ENCODE measurements at places on chromosomes 2 and 18.

DNA sequence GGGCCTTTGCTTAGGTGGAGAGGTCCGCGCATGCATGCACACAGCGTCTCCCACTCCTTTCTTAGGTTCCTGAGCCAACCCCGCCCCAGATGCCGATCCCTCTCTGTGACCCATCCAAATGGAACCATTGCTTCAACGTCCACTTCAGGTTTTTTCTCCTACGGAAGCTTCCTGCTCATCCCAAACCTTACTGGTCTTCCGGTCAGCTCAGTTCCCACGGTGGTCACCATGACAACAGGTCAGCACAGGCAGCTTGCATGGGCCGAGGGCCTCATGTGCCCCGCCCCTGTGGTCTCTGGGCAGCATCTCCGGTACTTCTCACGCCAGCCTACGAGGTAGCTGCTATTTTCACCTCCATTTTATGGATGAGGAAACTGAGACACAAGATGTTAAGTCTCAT, 163.7 kb downstream of the SOCS6 start:
- no peak for DNase-seq

DNA sequence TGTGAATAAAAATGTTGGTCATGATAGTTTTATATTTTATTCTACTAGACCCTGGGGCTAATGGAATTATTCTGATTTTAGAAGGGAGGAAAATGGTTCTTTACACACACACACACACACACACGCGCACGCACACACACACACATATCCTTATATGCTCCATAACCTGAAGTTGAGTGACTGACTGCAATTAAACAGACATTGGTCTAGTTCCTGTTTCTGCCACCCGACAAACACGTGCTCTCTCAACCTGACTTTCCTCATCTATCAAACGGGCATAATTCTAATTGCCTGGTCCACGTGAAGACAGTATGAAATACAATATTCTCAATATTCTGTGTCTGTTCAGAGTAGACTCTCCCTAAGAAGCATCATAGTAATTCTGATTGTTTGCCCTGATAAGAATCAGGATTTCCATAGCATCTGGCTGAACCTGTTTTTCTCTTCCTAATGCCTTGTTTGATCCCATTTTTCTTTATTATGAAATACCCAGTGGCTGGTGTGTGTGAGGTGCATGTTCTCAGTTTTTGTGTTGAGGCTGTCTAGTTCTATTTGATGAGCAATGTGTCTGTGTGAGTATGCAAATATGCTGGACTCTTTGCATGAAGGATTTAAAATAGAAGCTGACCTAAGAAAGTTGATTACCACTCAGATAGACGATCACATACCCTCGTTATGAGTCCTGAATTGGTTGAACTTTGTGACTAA, 51.0 kb downstream of the SETBP1 start:
- no peak for DNase-seq

DNA sequence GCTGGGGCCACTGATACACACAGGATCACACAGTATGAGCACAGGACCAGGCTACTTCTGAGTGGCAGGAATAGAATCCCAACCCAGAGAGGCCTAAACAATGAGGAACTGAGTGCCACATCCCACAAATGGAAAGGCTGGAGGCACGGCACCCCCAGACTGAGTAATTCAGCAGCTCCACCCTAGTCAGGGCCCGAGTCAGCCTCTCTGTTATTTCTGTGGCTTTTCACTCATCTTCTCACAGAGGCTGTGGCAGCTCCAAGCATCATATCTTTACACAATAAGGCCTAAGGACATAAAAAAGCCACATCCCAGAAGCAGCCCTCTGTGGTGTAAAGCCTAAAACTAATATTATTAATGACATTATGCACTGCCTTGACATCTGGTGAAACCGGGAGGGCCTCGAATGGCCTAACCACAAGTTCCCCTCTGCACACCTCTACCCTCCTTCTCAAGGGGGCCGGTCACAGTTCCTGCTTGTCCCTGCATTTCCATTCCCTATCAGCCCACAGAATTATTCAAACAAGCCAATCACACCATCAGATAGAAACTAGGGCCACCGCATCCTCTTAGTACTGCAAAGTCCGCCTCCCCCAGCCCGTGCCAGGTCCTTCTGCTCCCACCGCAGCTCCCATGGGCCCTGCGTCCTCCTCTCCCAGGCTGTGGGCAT, 12.5 kb upstream of the MAL start:
- peak; percentile 40 for DNase-seq

GRCh38 chr2:206993964-206994363, 54.6 kb downstream of the CPO start:
- no peak for DNase-seq

DNA sequence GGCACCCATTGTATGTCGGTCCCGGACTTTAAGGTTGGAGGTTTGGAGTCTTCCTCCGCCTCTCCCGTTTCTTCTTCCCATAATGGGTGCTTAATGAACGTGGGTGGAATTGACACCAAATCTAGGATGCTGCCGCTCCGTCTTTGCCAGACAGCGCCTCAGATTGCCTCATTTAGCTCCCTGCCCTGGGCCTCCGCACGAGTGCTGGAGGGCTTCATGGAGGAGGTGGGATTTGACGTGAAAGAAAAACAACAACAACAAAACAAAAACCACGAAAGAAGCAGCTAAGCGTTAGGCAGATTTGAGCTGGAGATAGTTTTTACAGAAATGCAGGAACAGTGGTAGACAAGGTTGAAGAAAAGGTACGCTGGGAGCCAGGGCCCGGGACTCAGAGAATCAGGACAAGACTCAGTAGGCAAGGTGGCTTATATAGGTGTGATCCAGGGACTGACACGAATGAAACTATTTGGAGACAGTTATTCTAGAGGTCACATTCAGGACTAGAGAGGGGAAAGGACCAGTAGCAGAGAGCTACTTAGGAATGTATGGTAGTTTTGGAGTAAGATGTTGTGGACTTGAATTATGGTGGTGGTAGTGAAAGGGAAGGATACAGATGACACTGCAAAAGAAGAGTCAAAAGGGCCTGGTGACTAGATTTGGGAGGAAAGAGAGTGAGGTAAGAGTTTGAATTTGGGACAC, 605 bp downstream of the ZNF2 start:
- DNase-seq: no peak

DNA sequence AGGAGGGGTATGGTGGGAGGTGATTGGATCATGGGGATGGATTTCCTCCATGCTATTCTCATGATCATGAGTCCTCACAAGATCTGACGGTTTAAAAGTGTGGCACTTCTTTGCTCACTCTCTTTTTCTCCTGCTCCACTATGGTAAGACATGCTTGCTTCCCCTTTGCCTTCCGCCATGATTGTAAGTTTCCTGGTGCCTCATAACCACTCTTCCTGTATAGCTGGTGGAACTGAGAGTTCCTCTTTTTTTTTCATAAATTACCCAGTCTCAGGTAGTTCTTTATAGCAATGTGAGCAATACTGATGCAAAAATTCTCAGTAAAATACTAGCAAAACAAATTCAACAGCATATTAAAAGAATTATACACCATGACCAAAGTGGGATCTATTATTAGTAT, 728.5 kb upstream of the SLC8A1 start:
- no peak for DNase-seq

- DNase-seq: no peak
These were observed 460.4 kb downstream of the MBD2 start for GRCh38 chr18:53764086-53764485.

GRCh38 chr2:136250131-136250530, 132.2 kb upstream of the CXCR4 start:
- DNase-seq: no peak

DNA sequence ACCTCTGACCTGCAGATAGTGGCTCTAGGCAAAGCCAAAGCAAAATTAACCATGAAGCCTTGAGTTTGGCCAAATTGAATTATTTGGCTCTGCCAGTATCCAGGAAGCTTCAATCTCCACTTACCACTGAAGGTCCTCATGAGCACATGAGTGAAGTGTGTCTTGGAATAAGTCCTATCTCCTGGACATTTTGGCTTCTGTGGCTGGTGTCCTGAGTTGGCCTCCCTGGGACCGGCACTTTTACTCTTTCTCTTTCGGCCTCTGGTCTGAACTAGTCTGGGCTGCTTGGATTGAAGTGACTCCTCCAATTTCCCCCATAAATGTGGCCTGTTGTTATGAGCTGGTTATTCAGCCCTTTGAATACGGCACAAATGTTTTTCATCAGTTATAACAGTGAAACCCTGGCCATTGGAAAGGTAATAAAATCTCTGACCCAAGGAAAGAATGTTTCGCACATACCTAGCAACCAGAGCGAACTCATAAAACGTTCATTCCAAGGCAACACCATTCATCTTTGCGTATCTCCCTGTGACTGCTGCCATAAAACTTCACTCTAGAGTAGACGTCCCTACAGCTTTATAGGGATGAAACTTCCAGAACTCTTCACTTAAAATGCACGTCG, 216.4 kb downstream of the LPIN1 start:
- no peak for DNase-seq

- DNase-seq: no peak
These were observed 193.9 kb downstream of the BCL11A start for GRCh38 chr2:60359569-60359968.

DNA sequence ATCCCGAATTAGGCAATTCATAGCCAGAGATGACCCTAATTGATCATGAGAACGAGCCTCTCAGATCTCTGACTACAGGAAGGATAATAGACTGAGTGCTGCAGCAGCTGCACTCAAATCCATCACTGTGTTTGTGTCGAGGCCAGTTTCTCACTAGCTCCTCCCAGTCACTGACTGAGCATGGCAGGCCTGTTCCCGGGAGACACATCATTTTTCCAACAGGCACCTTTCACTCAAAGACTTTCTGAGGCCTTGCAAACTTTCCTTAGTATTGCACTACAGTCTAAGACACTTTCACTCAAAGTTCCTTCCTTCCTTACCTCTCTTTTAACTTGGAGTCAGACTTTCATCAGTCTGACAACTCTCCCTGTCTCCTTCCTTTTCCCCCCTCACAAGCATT, 13.7 kb downstream of the SOS1 start:
- DNase-seq: peak; percentile 25

DNA sequence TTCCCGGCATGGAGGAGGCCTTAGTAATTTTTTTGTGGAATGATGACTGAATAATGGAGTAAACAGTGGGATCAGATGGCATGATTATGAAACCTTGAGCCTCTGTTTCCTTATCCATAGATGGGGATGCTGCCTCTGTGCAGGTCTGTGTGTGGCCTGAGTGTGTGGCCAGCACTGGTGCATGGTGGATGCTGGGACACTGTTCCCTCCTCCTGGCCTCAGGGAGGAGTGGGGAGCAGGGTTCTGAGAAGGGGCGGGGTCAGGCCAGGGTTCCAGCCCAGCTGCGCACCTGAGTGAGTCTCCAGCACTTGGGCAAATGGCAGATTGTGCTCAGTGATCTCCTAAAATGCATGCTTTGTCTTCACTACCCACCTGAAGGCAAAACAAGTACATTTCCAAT, 66.4 kb downstream of the DCDC2C start:
- DNase-seq: no peak

DNA sequence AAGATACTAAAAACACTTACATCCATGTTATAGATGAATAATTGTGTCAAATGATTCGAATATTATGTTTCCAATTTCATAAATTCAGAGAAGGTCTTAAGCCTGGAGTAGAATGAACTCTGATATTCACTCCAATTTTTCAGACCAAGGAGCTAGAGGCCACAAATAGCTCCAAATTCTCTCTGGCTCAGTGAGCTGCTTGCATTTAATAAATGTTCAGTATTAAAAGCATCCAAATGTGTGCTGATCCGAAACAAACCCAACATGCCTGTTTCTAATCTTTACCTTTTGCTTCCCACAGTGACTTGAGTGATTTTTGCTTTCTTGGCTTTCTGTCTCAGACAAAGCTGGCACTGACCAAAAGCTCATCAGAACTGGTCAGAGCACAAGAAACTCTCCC, 291.4 kb downstream of the CCDC85A start:
- DNase-seq: no peak

GRCh38 chr2:63486861-63487290, 101.4 kb downstream of the WDPCP start:
- DNase-seq: no peak

DNA sequence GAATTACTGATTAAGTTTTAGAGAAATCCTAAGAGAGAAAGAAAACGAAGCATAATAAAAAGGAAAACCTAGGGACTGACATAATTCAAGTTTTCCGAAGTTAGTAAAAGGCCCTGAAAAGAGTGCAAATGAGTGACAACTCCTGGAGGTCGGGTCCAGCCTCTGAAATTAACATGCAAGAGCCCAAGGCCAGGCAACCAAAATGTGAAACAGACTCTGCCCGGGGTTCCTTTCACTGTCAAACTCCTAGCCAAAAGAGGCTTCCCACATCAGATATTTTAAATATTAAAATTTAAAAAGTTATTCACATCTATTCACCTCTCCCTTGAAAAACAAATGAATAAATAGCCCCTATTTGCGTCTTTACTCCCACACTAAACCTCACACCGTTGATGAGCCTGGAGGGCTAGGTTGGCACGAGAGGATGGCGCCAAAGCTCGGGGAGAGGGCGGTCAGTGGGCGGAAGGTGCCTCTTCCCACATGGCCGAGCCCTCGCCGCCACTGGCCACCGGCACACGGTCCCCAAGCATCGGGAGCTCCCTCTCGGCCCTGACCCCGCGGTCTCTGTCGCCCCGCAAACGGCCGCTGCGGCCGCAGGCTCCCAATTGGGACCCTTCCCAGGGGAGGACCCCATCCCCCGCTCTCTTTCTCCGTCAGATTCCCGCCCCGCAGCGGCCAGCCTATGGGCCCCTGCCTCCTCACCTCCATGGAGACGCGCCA, 630 bp downstream of the PPM1G start:
- DNase-seq: peak; percentile 61

- no peak for DNase-seq
These were observed 32.5 kb upstream of the FOSL2 start for GRCh38 chr2:28360058-28360717.

DNA sequence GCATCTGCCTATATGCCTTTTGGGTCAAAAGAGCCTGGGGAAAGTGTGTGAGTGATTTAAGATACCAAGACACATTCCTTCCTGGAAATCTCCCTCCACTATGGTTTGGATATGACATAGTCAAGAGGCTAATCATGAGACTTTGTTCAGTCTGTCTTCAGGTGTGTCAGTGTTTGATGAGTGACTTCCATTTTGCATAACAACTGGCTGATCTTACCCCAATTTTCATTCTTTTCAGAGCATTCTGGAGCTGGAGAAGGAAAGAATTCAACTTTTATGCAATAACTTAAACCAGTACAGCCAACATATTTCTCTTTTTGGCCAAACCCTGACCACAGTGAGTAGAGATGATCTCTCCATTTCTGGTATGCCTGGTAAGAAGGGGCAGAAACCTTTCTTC, 39.4 kb downstream of the SPC25 start:
- no peak for DNase-seq

DNA sequence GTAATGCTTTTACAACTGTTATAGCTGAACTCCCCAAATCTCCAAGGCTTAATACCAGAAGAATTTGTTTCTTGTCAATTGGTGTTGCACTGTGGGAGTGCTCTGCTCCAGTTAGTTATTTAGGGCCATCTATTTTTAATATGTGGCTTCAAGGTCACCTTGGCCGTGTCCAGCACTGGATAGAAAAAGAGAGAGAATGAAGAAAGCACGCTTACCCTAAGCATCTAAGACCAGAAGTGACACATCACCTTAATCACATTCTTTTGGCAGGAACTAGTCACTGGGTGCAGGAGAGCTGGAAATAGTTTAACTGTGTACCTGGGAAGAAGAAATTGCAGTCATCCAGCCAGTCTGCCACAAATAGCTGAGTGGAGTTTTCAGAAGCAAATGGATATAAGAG, 78.8 kb downstream of the VWC2L start:
- DNase-seq: no peak

- DNase-seq: no peak
These were observed 42.8 kb downstream of the SCRN3 start for GRCh38 chr2:174438146-174438886.

Measured in AG08396 (cell line).